Immature natural killer cell (primary cell): ENCODE measurements at places on chromosomes 16 and 17.

GRCh38 chr16:68921637-68922036 is 78.3 kb downstream of the TANGO6 start:
- H3K36me3 ChIP-seq, result peaks cover 26% of the 10 kb centered on the region
- H3K4me1 ChIP-seq, result no peaks in the 10 kb centered on the region
- no peak overlapping the region for H3K4me3 ChIP-seq
- no peak for DNase-seq

DNA sequence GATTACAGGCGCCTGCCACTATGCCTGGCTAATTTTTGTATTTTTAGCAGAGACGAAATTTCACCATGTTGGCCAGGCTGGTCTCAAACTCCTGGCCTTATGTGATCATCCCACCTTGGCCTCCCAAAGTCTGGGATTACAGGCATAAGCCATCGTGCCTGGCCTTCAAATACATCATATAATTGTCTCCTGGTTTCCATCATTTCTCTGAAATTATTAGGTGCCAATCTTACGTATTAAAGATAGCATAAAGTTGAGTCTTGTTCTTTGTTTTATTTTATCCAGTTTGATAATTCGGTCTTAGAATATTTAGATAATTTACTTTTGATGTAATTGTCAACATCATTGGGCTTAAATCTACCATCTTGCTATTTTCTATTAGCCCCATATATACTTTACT is 32.8 kb upstream of the TMEM92 start:
- peaks cover 5% of the 10 kb centered on the region for H3K27me3 ChIP-seq
- DNase-seq, result no peak
- H3K4me3 ChIP-seq, result no peak overlapping the region
- no peaks in the 10 kb centered on the region for H3K4me1 ChIP-seq
- H3K36me3 ChIP-seq, result no peaks in the 10 kb centered on the region

- H3K4me1 ChIP-seq, result no peaks in the 10 kb centered on the region
- H3K36me3 ChIP-seq, result no peaks in the 10 kb centered on the region
- peaks cover 2% of the 10 kb centered on the region for H3K27me3 ChIP-seq
- no peak overlapping the region for H3K27ac ChIP-seq
- no peak for DNase-seq
- no peak overlapping the region for H3K4me3 ChIP-seq
Observed at GRCh38 chr17:74190154-74190553, 13.3 kb upstream of the RPL38 start.

DNA sequence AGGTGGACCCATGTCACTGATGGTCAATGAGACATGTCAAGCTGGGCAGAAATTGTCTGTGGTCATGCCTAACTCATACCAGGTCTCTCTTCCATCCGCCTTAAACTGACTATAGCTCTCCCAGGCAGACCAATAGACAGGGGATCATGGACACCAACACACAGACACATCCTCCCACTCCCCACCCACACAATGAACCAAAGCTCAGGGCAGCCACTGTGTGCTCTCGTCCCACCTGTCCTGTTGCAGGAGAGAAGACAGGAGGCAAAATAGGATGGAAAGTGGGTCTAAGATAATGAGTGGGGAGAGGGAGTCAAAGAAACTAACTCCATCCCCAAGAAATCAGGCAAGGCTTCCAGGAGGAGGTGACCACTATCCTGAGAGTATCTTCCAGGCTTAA is 3.2 kb downstream of the PYY start:
- H3K4me3 ChIP-seq, result no peak overlapping the region
- no peak for DNase-seq
- no peak overlapping the region for H3K27ac ChIP-seq
- no peaks in the 10 kb centered on the region for H3K4me1 ChIP-seq

DNA sequence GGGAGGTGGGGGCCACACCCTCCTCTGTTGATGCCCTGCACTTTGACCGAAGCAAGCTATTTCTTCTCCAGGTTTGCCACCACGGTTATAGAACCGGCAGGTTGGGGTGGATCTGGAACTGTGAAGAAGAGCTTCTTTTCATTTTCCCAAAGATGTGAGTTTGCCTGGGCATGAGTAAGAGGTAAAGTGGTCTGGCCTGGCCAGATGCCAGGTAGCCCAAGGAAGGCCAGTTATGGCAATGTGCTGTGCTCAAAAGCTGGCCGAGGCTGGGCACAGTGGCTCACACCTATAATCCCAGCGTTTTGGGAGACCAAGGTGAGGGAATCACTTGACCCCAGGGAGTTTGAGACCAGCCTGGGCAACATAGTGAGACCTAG is 18.7 kb downstream of the ATP6V0D1 start:
- DNase-seq, result no peak
- no peaks in the 10 kb centered on the region for H3K36me3 ChIP-seq
- peaks cover 2% of the 10 kb centered on the region for H3K27me3 ChIP-seq
- peak overlapping the region; percentile 27 for H3K27ac ChIP-seq
- no peak overlapping the region for H3K4me3 ChIP-seq
- H3K4me1 ChIP-seq, result peaks cover 71% of the 10 kb centered on the region

- H3K4me3 ChIP-seq, result peak within 1 kb of the TSS; percentile 93
- no peaks in the 10 kb centered on the region for H3K27me3 ChIP-seq
- H3K4me1 ChIP-seq, result peaks cover 71% of the 10 kb centered on the region
- H3K36me3 ChIP-seq, result no peaks in the 10 kb centered on the region
- peak; percentile 86 for DNase-seq
- peak within 1 kb of the TSS; percentile 93 for H3K27ac ChIP-seq
Observed at GRCh38 chr17:29589524-29590410, at the start of gene GIT1. Gene GIT1 (minus strand): TSS chr17:29589648. CDS start chr17:29589378, 270 bp downstream.

GRCh38 chr17:70848785-70849184 is 679.5 kb downstream of the KCNJ2 start:
- no peak overlapping the region for H3K27ac ChIP-seq
- H3K4me3 ChIP-seq, result no peak overlapping the region

DNA sequence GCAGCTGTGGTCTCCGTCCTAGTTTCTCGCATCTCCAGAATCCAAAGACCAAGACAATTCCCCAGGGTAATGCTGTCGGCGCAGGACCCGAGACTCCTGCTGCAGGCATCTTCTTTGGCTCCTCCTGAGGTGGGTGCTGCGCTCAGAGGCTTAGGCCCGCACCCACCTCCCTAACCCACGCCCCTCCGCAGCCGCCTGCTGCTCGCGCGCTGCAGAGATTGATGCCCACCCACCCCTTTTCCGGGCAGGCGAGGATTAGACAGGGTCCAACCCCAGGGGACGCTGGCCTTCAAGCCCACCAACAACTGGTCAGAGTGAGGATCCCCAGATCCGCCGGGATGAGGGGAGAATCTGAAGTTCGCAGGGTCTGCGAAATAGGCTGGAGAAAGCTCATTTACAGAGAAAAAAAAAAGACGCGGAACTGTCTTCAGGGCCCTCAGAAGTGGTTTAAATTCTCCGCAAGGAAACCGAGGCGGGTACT is 27.9 kb downstream of the SLFN11 start:
- peaks cover 2% of the 10 kb centered on the region for H3K27me3 ChIP-seq
- DNase-seq, result no peak
- H3K27ac ChIP-seq, result peak overlapping the region; percentile 88
- H3K4me3 ChIP-seq, result peak overlapping the region; percentile 93
- H3K4me1 ChIP-seq, result peaks cover 49% of the 10 kb centered on the region
- peaks cover 5% of the 10 kb centered on the region for H3K36me3 ChIP-seq

GRCh38 chr17:11928436-11928835 is 68.8 kb downstream of the ZNF18 start:
- no peaks in the 10 kb centered on the region for H3K4me1 ChIP-seq
- no peaks in the 10 kb centered on the region for H3K27me3 ChIP-seq
- H3K36me3 ChIP-seq, result no peaks in the 10 kb centered on the region
- no peak overlapping the region for H3K4me3 ChIP-seq
- DNase-seq, result no peak

- H3K4me3 ChIP-seq, result no peak overlapping the region
- H3K4me1 ChIP-seq, result no peaks in the 10 kb centered on the region
- no peak for DNase-seq
- H3K27me3 ChIP-seq, result no peaks in the 10 kb centered on the region
Observed at GRCh38 chr17:27264068-27264812, 29.7 kb upstream of the WSB1 start.

GRCh38 chr16:14015461-14015860 is 55.7 kb upstream of the MRTFB start:
- H3K36me3 ChIP-seq, result no peaks in the 10 kb centered on the region
- H3K27ac ChIP-seq, result no peak overlapping the region

GRCh38 chr17:50586421-50587247 is 26.1 kb downstream of the CACNA1G start:
- H3K27me3 ChIP-seq, result peaks cover 3% of the 10 kb centered on the region
- no peaks in the 10 kb centered on the region for H3K4me1 ChIP-seq
- H3K27ac ChIP-seq, result no peak overlapping the region
- no peak overlapping the region for H3K4me3 ChIP-seq
- no peaks in the 10 kb centered on the region for H3K36me3 ChIP-seq
- DNase-seq, result no peak
